H1 (cell line): ENCODE measurements at places on chromosomes 2 and 18. TPM values are rescaled to one million over a fixed set of nuclear protein-coding genes. Genes with fewer than 3 reads are reported as not detected.

Gene CNNM3
- 29.2 and 29.9 TPM in 2 replicates for total RNA-seq

Gene GAREM1
- 9.2 and 9.6 TPM in 2 replicates for total RNA-seq

Gene EPHA4
- 4.3 and 5.1 TPM in 2 replicates for total RNA-seq

Gene DAPL1
- total RNA-seq, result not detected in 2 replicates

- H3K36me3 ChIP-seq, result no peaks in the 10 kb centered on the region; the same call in 1 of the 2 replicates
- no peak overlapping the region for H3K27ac ChIP-seq
- peak overlapping the region; percentile 65 for H3K4me3 ChIP-seq
- DNase-seq, result no peak
Measured at GRCh38 chr2:232385660-232386489, 7.3 kb downstream of the ALPP start.

DNA sequence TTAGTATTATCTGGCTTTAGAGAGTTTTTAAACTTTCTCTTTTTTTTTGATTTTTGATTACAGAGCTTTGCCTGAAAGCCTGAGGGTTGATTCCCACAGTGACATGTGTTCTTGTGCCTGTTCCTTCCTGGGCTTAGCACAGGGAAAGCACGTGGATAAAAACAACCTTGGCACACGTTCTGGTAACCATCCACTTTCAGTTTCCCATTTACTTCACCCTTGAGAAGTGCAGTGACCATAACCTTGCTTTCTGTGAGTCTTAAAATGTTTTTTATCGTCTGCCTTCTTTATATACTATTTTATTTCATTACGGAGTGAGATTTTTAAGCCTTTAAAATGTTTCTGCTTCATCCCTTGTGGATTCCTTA is 11.5 kb downstream of the CD226 start:
- no peak overlapping the region for H3K27ac ChIP-seq
- H3K27me3 ChIP-seq, result no peaks in the 10 kb centered on the region
- no peaks in the 10 kb centered on the region for H3K36me3 ChIP-seq
- H3K4me3 ChIP-seq, result no peak overlapping the region

- no peak overlapping the region for H3K4me3 ChIP-seq
- H3K27ac ChIP-seq, result no peak overlapping the region
- H3K36me3 ChIP-seq, result no peaks in the 10 kb centered on the region
- H3K4me1 ChIP-seq, result no peaks in the 10 kb centered on the region
Measured at GRCh38 chr18:41548521-41549260, 406.3 kb upstream of the PIK3C3 start.
